ENCODE measurements at places on chromosomes 5 and 9.

DNA sequence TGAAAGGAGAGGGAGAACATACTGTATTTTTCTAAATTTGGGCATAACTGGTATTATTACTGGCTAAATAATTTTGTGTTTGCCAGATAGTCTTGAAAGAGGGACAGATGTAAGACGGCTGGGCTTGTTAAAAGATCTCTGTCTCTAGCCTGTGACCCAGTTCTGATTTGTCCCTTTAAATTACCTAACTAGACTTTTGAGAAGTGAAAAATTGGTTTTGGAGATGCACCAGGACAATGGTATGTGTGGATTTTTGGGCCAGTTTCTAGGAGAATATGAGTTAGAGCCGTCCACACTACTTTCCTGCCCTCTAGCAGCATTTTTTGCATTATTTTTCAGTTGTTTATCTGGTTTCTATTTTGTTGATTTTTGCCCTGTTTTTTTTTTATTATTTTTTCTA, 33.5 kb downstream of the LNPEP start:
- DNase-seq, result no peak

- DNase-seq, result peak; percentile 30
Measured at GRCh38 chr5:1480217-1480616, 35.0 kb upstream of the SLC6A3 start.

DNA sequence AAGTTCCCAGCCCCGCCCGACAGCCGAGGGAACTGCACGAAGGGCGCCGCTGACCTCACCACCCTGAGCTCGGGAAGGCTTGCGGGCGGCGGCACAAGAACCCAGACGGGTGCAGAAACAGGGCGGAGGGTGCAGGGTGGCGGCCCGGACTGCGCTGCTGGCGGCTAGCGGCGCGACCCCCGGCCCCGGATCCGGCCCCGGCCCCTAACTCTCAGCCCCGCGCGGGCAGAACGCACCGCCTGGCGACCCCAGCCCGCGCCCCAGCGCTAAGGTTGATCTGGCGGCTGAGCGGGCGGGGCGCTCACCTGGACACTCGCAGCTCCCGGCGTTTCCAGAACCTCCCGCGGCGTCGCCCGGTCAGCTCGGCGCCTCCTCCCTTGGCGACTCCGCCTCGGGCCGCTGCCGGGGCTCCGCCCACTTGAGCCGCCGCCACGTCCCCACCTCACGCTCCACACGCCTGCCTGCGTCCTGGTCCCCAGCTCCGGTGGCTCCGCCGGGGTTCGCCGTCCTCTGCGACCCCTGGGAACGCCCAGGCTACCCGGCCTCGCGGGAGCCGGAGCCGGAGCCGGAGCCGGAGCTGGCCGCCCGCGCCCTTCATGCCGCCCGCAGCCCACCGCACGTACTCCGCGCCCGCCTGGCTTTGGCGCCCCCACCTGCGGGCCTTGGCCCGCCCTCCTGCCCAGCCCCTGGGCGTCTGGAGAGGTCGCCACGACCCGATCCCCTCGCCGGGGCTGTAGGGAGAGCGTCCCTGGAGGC, at the start of gene P4HA2:
TSS of gene P4HA2 (minus strand) at position 369 of the 756 bp plus-strand sequence. CDS start 9,227 bp downstream, outside the sequence.
- no peak for DNase-seq

- no peak for DNase-seq
Measured at GRCh38 chr5:54081415-54081814, 229.0 kb downstream of the ARL15 start.

- no peak for DNase-seq
Measured at GRCh38 chr5:113652161-113652560, 138.7 kb downstream of the YTHDC2 start.

- DNase-seq, result no peak
Measured at GRCh38 chr5:169408171-169408570, 107.2 kb upstream of the SLIT3 start.

Data from putamen (tissue), 1 donor.